ENCODE measurements at places on chromosomes 1 and 21. TPM values are rescaled to one million over a fixed set of nuclear protein-coding genes. Genes with fewer than 3 reads are reported as not detected.

PIK3R3 gene
- total RNA-seq = 6.2 TPM

PPIH gene
- total RNA-seq = 19.7 TPM

FAM177B gene
- total RNA-seq = 0.54 TPM

HES3 gene
- total RNA-seq = not detected

FCRL1 gene
- not detected for total RNA-seq

RUNX3 gene
- 0.49 TPM for total RNA-seq

SLC25A34 gene
- 1.8 TPM for total RNA-seq

PLA2G5 gene
- 45.4 TPM for total RNA-seq

ILDR2 gene
- 15.8 TPM for total RNA-seq
